ENCODE measurements at places on chromosomes 1 and 21.

DNA sequence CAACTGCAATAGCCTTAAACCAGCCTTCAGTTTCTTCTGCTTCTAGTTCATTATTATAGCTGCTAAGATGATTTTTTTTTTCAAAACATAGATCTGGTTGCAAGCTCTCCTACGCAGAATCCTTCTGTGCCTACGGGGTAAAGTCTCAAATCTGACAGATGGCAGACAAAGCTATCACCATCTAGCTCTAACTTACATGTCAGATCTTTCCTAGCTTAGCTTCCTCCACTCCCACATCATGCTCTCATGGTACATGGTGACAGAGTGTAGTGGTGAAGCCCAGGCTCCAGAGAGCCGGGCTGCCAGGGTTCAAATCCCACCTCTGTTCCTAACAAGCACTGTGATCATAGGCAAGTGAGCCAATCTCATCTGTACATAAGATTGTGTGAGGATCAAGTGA, 24.2 kb upstream of the GUCA2B start:
- DNase-seq, result no peak

DNA sequence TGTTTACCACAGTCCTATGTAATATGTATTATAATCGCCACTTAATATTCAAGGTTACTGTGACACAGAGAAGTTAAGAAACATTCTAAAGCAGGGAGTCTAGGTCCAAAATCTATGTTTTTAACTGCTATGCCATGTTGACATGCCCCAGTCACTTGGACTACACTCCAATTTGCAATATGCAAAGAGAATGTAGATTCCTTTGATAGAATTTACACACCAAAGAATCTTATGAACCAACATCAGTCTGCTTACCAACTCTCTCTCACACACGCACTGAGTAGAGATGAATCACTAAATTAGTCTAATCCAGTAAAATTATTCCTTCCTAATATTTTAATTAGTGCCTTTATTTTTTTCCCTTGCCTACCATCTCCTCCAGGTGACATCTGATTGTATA, 266.2 kb downstream of the OLFM3 start:
- no peak for DNase-seq

DNA sequence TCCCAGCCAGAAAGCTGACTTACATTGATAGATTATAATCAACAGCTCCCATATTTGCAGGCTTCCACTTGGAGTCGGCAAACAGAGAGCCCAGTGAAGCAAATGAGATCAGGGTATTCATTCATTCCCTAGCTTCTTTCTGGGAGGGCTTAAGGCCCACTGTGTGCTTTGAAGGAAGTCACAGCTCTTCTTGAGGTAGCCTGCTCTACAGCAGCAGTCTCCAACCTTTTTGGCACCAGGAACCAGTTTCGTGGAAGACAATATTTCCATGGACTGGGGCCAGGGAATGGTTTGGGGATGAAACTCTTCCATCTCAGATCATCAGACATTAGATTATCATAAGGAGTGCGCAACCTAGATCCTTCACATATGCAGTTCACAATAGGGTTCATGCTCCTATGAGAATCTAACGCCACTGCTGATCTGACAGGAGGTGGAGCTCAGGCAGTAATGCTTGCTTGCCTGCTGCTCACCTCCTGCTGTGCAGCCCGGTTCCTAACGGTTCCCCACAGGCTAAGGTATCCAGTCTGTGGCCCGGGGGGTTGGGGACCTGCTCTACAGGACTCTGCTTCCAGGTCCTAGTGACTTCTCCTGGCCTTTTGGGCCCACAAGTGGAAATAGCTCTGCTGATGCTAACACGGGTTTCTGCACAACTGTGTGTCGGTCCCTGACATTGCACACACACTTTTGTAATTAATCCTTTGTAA, 13.7 kb upstream of the ADAM30 start:
- no peak for DNase-seq

- peak; percentile 59 for DNase-seq
Observed at GRCh38 chr1:208238710-208239472, 5.3 kb downstream of the PLXNA2 start.

DNA sequence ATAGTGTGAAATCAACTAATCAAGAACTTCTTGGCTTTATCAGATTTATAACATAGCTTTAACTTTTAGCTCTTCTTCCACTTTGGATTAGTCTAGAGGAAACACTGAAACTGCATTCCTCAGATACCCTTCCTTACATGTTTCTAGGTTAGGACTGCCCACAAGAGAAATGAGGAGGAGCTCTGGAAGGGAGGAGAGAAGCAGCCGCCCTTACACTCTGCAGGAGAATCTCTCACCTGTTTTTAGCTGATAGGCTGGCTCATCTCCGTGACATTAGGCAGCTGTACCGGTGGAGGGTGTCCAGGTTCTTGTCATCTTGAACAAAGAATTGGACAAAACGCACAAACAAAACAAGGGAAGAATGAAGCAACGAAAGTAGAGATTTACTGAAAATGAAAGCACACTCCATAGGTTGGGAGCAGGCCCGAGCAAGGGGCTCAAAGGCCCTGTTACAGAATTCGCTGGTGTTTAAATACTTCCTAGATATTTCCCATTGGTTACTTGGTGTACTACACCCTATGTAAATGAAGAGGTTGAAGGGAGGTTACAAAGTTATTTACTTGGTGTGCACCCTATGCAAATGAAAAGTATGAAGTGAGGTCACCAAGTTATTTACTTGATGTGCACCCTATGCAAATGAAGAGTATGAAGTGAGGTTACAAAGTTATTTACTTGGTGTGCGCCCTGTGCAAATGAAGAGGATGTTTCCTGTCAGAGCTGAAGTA, 524.9 kb upstream of the CHRM3 start:
- no peak for DNase-seq

DNA sequence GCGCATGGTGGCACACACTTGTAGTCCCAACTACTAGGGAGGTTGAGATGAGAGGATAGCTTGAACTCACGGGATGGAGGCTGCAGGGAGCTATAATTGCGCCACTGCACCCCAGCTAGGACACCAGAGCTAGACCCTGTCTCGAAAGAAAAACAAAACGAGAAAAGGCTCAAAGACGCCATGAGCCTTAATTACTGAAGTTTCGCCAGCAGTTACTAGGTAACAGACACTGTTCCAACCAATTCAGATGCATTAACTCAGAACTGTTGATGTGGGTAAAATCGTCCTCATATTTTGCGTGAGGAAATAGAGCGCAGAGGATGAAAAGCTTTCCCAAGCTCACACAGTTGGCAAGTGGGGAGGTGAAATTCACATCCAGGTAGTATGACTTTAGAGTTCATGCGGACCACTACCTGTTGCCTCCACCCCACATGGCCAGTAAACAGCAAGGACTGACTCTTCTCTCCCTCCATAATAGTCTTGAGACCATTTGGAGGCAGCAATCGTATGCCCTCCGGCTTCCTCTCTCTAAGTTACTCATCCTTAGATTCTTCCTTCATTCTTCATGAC, 40.1 kb downstream of the INAVA start:
- no peak for DNase-seq

DNA sequence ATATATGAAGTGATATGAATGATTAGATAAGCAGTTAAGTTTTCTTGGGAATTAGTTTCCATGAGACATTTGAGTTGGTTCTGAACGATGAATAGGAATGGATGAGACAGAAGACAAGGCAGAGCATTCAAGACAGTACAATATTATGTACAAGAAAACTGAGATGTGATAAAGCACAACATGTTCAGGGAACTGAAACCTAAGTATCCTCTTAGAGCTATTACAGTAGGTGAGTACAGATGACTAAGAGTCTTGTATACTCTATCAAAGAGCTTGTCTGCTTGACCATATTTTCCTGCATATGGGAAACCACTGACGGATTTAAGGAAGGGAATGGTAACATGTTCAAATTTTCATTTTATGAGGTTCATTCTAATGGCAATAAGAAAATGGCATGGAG, 61.6 kb downstream of the NME7 start:
- DNase-seq, result no peak

- DNase-seq, result peak; percentile 38
Observed at GRCh38 chr1:181099152-181100014, 10.9 kb downstream of the IER5 start.

DNA sequence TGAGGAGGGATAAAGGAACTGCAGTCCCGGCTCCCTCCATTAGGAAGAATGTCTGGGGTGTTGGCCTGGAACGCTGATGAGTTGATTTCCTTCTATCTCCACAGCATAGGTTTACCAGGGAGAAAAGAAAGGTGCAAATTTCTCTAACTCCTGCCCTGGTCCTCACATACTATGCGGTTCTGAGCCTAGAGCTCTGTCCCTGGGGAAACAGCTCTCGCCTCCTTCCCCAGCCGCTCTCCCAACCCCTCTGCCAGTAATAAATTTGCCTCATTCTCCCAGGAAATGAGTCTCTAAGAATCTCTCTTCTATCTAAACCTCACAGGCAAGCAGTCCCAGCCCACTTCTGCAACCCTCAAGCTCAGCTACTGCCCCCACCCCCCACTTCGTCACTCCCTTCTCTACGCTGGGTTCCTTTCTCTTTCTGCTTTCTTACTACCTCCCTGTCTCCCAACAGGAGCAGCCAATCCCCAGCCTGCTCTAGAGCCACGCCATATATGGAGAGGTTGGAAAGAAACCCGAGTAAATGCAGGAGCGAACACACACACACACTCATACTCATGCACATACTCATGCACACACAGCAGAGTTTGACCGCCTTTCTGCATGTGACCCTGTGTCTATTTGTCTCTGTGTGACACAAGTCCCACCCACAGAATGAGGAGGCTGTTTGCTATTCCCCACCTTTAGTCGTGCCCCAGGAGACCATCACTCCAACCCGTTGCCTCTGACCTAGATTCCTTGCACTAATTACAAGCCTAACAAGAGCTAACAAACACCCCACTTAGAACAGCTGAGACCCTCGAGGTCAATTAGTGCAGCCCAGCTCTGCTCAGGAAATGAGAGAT, 13.4 kb downstream of the PLEKHO1 start:
- peak; percentile 97 for DNase-seq

GRCh38 chr1:234607109-234608024, 2.6 kb downstream of the IRF2BP2 start:
- no peak for DNase-seq

GRCh38 chr1:84433258-84434080, 35.2 kb downstream of the DNASE2B start:
- DNase-seq, result peak; percentile 55

DNA sequence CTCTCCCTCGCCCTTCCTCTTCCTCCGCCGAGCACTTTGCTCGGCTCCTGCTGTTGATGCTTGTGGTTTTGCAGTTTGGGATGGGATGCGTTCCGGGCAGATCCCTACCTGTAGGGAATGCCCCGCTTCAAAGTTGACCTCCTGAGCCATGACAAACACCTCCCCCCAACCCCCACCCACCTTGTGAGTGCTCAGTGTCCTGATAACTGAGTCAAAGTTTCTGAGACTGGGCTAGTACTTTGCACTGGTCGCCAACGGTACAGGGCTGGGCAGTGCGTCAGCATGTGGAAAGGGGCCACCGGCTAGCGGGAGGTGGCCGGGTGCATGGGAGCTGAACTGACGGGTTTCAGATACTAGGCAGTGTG, 771 bp downstream of the RABGAP1L start:
- DNase-seq, result peak; percentile 15

- DNase-seq, result no peak
Observed at GRCh38 chr1:239322369-239322768, 64.0 kb upstream of the CHRM3 start.

DNA sequence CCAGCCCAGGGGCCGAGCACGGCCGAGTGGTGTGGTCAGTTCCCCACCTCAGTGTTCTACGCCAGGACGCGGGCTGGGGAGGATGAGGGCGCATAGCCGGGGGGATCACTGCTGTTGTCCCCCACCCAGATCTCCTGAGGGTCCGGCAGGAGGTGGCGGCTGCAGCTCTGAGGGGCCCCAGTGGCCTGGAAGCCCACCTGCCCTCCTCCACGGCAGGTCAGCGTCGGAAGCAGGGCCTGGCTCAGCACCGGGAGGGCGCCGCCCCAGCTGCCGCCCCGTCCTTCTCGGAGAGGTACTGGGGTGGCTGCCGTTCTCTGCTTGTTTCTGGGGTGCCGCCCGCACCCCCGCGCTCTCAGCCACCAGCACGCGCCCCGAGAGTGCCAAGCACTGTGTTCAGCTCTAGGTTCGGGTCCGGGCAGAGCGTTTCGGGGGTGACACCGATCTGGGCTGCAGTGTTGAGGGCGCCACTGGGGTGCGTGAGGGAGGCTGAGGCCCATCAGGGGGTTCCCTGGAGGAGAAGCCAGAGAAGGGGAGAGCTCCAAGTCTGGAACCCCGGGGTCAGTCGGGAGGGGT, 17.4 kb downstream of the SAMD11 start:
- no peak for DNase-seq

- no peak for DNase-seq
Observed at GRCh38 chr1:33972676-33973395, 109.0 kb downstream of the HMGB4 start.

- peak; percentile 96 for DNase-seq
Observed at GRCh38 chr1:235917267-235917811, 50.6 kb upstream of the LYST start.

GRCh38 chr1:217535601-217536377, 95.1 kb downstream of the GPATCH2 start:
- DNase-seq, result no peak

DNA sequence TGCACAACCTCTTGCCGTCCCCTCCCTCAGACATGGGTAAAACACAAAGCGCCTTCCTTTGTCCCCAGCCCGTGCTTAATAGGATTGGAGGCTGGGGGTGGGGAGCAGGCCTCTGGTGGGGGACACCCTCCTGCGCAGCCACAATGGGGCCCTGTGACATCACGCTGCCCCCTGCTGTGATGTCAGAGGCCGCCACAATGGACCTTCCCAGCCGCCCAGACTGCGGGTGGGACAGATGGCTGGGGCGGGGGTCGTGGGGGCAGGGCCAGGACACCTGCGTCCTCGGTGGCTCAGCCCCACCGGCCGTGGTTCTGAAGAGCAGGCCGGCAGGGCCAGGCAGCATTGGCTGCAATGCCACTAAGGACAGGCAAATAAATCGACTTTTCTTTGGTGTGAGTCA, 39.9 kb downstream of the EPHA2 start:
- no peak for DNase-seq

- DNase-seq, result no peak
Observed at GRCh38 chr21:16070207-16070651, 340.4 kb downstream of the USP25 start.

GRCh38 chr1:34701326-34702060, 53.4 kb upstream of the GJB5 start:
- DNase-seq, result no peak

- no peak for DNase-seq
Observed at GRCh38 chr1:1761504-1762376, 16.5 kb downstream of the NADK start.

GRCh38 chr1:84506729-84507453, 510 bp upstream of the GNG5 start:
- no peak for DNase-seq

DNA sequence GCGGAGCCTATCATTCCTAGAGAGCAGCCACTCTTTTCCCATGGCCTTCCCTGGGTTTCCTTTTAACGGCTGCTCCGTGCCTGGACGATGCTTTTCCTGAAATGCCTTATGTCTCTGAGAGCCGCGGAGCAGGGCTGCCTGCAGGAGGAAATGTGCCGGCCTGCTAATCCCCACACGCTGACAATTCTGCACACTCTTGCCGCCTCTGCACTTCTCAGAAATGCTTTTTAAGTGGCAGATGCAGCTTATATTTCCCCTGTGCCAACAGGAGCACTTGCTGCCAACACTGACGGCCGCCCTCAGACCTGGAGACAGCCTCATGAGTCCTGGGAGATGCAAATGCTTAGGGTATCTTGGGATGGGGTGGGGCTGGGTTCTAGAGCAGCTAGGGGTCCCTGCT, 253.2 kb downstream of the GRIK3 start:
- DNase-seq, result no peak

- DNase-seq, result no peak
Observed at GRCh38 chr1:109379422-109379821, 18.3 kb downstream of the SORT1 start.

GRCh38 chr1:34906756-34907155, 22.7 kb downstream of the DLGAP3 start:
- DNase-seq, result no peak

GRCh38 chr1:6220236-6220635, 14.3 kb downstream of the RNF207 start:
- DNase-seq, result no peak

Data from amniotic stem cell (primary cell).